ENCODE measurements at places on chromosomes 13 and 19. TPM values are rescaled to one million over a fixed set of nuclear protein-coding genes. Genes with fewer than 3 reads are reported as not detected.

DNA sequence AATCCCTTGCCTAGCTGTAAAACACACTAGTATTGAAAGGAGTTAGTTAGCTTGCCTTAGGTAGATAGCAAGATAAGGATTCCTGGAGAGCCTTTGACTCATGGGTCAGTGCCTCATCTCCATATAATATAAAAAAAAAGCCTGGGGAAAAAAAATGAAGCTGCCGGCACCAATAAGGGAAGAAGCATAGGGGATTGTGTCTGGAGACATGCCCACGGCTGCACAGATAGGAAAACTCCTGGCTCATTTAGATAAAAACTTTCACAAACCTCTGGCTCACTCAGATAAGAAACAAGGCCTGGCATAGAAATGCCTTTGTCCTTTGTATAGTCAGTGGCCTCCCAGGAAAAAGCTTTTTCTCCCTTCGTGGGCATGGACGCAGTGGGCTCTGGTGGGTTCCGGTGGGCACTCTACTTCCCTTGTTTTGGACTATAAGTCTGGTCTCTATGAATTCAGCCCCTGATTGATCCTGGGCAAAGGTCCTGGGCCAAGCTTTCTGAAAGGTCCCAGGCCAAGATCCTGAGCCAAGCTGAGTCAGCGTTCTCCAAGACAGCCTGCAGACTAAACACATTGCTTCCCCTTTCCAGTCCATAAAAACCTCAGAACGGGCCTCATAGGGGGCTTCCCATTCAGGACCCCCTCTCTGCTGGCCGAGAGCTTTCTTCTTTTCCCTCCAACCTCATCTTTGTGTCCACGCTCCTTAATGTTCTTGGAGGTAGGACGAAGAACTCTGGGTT is 4.9 kb upstream of the OR7A17 start:
- H3K4me3 ChIP-seq, result no peak overlapping the region
- no peaks in the 10 kb centered on the region for H3K36me3 ChIP-seq
- peak; percentile 2 for DNase-seq
- no peaks in the 10 kb centered on the region for H3K4me1 ChIP-seq
- H3K27ac ChIP-seq, result no peak overlapping the region
- H3K27me3 ChIP-seq, result peaks cover 33% of the 10 kb centered on the region

The C5AR1 gene
- total RNA-seq, result 1.2 TPM

DNA sequence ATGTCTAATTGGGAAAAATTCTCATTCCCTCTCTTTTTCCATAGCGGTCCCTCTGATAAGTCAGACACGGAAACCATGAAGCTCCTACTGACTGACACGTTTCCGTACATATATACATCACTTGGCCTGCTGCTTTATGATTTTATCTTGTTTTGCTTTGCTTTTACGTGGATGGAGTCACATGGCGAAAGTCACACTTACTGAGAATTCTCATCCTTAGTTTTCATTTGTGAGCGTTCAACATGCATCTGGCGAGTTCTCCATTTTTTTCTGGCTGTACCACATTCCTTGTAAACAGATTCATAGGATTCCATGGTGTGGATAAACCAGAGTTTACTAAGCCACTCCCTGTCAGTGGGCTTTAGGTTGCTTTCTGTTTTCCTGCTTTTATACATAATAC is 21.2 kb downstream of the PGPEP1 start:
- no peaks in the 10 kb centered on the region for H3K27me3 ChIP-seq
- no peak for DNase-seq
- peaks cover 27% of the 10 kb centered on the region for H3K4me1 ChIP-seq
- H3K27ac ChIP-seq, result no peak overlapping the region
- H3K4me3 ChIP-seq, result no peak overlapping the region
- peaks cover 81% of the 10 kb centered on the region for H3K36me3 ChIP-seq

The CFAP97D2 gene
- not detected for total RNA-seq

GRCh38 chr13:52411629-52412028 is 5.7 kb upstream of the THSD1 start:
- H3K36me3 ChIP-seq, result peaks cover 51% of the 10 kb centered on the region
- H3K27me3 ChIP-seq, result no peaks in the 10 kb centered on the region
- no peaks in the 10 kb centered on the region for H3K4me1 ChIP-seq
- H3K27ac ChIP-seq, result no peak overlapping the region

The ENOX1 gene
- 1.7 TPM for total RNA-seq

GRCh38 chr13:95185851-95186250 is 115.4 kb downstream of the ABCC4 start:
- no peaks in the 10 kb centered on the region for H3K4me1 ChIP-seq
- H3K27ac ChIP-seq, result no peak overlapping the region
- no peak overlapping the region for H3K4me3 ChIP-seq
- no peaks in the 10 kb centered on the region for H3K36me3 ChIP-seq

- peak overlapping the region; percentile 8 for H3K27ac ChIP-seq
- H3K4me3 ChIP-seq, result no peak overlapping the region
- H3K36me3 ChIP-seq, result peaks cover 89% of the 10 kb centered on the region
- H3K27me3 ChIP-seq, result no peaks in the 10 kb centered on the region
Measured at GRCh38 chr19:49832556-49832955, 14.5 kb downstream of the MED25 start.

DNA sequence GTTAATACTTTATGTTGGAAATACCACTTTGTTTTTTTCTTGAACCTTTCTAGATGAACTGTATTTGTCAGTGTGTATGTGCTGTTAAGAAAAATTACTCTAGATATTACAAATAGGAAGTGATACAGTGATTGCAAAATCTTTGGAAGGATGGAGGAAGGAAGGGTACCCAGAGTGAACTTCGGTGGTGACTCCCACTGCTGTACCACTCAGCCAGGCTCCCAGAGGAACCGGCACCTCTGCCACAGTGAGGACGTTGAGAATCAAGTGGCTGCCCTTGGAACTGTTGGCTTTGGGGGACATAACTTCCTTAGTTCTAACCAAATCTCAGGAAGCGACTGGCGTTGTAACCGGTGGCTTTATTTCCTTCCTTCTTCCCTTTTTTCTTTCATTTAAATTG is 184.7 kb downstream of the PCCA start:
- H3K36me3 ChIP-seq, result peaks cover 34% of the 10 kb centered on the region
- no peak overlapping the region for H3K27ac ChIP-seq

The ZNF85 gene
- total RNA-seq, result 15.8 TPM

- H3K27ac ChIP-seq, result no peak overlapping the region
- H3K4me3 ChIP-seq, result no peak overlapping the region
- DNase-seq, result no peak
- peaks cover 6% of the 10 kb centered on the region for H3K4me1 ChIP-seq
- H3K27me3 ChIP-seq, result no peaks in the 10 kb centered on the region
Measured at GRCh38 chr19:33775731-33776487, 20.8 kb upstream of the KCTD15 start.

DNA sequence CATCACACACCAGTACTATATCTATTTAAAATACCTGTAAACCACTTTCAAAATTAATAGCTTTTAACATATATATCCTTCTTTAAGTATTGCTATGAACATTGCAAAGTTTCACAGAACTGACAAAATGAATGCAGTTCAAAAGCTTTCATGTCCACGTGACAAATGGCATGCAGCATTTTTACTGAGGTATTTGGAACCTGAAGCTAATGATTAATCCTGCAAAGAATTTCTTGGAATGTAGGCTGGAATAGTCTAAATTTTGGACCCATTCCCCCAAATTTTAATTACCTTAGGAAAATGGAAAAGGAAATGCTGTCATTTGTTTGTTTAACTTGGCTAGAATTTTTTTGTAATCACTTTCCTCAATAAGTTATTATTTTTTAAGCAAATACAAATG is 423.8 kb upstream of the GPC6 start:
- no peak overlapping the region for H3K4me3 ChIP-seq
- H3K4me1 ChIP-seq, result peaks cover 4% of the 10 kb centered on the region

- H3K36me3 ChIP-seq, result no peaks in the 10 kb centered on the region
- H3K27ac ChIP-seq, result no peak overlapping the region
- H3K4me1 ChIP-seq, result no peaks in the 10 kb centered on the region
- no peak for DNase-seq
Measured at GRCh38 chr13:97600458-97601075, 166.6 kb downstream of the RAP2A start.

DNA sequence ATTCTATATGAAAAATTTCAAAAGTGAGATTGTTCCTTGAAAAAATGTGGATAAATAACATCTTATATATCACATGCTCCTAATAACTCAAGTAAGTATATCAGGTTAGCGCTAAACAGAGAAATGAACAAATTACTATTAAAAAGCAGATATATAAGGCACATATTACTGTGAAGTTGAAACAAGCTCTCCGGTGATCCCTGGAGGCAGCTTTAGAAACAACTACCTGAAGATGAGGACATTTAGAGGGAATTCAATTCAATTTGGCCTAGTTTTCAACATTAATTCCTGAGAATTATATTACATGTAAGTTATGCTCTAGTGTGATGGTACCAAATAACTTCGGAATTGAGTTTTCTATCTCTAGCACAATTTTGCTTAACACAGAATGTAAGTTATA is 1373.6 kb upstream of the SPRY2 start:
- no peaks in the 10 kb centered on the region for H3K36me3 ChIP-seq
- no peak for DNase-seq
- no peak overlapping the region for H3K4me3 ChIP-seq

The PCDH9 gene
- 17.6 TPM for total RNA-seq

GRCh38 chr13:26526702-26527216 is 30.7 kb upstream of the WASF3 start:
- no peak for DNase-seq
- H3K36me3 ChIP-seq, result no peaks in the 10 kb centered on the region
- H3K27ac ChIP-seq, result no peak overlapping the region
- H3K4me3 ChIP-seq, result no peak overlapping the region
- H3K27me3 ChIP-seq, result no peaks in the 10 kb centered on the region

DNA sequence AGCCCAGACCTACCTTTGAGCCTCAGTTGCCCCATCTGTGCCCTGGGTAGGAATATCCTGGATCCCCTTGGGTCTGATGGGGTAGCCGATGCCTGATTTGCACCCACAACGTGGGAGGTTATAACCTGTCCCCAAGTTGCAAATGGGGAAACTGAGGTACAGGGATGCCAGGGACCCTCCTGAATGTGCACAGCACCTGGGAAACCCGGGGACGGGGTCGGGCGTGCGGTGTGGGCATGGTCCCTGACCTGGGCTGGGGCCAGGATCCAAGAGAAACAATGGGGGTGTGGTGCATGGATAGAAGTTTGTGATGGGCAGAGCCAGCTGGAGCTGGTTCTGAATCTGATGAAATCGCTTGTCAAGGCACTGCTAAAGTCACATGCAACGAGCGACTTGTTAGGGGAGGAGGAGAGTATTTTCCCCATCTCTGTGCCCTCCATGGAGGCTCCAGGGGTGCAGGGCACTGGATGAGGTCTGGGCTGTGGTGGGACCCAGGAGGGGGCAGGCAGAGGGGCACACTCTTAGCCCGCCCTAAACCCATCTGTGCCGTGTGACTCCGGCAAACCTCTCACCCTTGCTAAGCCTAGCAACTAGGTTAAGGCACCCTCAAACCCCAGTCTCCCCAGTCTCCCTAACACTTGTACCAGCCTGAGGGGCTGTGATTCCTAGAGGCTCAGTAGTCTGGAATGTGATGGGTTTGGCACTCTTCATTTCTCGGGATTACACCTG is 749 bp downstream of the GDF15 start:
- H3K4me1 ChIP-seq, result peaks cover 21% of the 10 kb centered on the region
- peak overlapping the region; percentile 42 for H3K4me3 ChIP-seq
- no peaks in the 10 kb centered on the region for H3K36me3 ChIP-seq
- no peak for DNase-seq

DNA sequence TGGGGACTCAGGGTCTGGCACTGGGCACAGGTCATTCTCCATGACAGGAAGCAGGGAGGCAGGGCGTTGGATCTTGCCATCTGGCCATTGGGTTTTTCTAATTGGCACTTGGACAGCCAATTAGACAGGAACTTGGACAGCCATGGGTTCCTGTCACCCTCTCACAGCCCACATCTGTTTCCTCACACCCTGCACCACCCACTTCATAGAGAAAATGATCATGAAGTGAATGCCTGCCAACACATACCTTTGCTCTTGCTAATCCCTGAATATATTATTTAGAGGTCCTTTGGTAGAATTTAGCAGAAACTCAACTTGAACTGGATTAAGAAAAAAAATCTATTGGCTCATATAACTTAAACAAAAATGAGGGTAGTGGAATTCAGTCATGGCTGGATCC is 4.9 kb upstream of the OLFM2 start:
- H3K4me1 ChIP-seq, result peaks cover 9% of the 10 kb centered on the region
- no peaks in the 10 kb centered on the region for H3K36me3 ChIP-seq
- no peak for DNase-seq

- no peak overlapping the region for H3K27ac ChIP-seq
- H3K4me1 ChIP-seq, result peaks cover 26% of the 10 kb centered on the region
- H3K27me3 ChIP-seq, result no peaks in the 10 kb centered on the region
Measured at GRCh38 chr13:111202745-111203144, 87.6 kb downstream of the ARHGEF7 start.

DNA sequence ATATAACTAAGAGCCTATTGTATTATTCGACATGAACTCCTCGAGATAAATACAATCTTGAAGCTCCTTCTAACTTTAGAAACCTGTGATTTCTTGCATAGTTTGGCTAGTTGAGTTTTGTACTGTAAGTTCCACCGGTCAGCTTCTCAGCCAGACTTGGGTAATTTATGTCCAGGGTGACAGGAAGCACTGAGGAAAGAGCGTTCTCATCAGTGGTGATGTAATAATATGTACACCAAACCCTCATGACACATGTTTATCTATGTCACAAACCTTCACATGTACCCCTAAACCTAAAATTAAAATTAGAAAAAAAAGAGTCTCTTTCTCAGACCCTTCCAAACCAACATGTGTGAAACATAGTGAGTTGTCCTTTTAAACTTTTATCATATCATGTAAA is 205.7 kb downstream of the KCNRG start:
- peaks cover 11% of the 10 kb centered on the region for H3K4me1 ChIP-seq
- H3K27ac ChIP-seq, result peak overlapping the region; percentile 50
- H3K27me3 ChIP-seq, result no peaks in the 10 kb centered on the region

All from stomach (tissue), 19 donors.